ENCODE measurements at places on chromosomes 3 and 15.
A peak's percentile ranks its signal among the peaks of the same experiment; 100 is the strongest.

GRCh38 chr3:126050626-126051025 lies 33.3 kb downstream of the SLC41A3 start:
- DNase-seq: peak; percentile 39

DNA sequence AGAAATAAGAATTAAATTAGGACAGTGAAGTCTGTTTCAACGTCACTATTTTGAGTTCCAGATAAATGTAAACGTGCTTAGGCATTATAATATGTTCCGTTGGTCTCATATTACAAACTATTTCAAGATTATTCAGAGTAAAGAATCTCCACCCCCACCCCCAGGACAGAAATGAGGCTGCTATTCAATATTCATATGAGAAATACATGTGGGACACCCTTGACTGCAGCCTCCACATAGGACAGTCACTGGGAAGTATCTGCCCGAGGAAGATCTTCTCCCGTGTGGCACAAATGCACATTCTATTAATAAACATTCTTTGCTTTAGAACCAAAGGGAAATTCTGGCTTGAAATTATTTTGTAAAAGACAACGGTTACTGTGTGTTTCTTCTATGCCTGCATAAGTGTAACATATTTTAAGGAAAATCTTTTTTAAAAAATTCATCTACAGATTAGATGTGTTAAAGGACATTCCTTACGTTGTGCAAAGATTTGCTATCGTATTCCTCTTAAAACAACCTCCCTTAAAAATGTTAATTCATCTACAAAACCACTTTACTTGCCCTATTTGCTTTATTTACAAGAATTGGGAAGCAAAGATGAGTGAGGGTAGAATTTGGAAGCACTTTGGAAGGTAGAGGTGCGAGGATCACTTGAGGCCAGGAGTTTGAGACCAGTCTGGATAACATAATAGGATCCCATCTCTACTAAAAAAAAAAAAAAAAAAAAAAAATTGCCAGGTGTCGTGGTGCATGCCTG lies 148.3 kb upstream of the SOX14 start:
- DNase-seq: no peak

DNA sequence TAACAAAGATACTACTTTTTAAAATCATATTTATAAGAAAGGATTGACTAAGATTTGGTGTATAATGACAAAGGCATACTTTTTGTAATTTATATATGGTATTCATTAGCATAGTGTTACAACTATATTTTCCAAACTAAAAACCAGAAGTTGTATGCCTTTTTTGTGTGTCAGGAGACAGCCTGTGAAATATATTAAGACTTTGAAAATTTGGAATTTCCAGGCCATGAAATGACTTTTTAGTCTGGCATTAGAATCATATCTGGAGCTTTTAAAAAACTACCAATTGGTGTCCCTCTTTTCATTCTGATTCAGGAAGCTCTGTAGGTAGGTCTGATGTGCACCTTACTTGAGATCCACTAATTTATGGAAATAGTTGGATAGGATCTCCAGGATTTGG lies 41.9 kb downstream of the CALML4 start:
- DNase-seq: no peak

DNA sequence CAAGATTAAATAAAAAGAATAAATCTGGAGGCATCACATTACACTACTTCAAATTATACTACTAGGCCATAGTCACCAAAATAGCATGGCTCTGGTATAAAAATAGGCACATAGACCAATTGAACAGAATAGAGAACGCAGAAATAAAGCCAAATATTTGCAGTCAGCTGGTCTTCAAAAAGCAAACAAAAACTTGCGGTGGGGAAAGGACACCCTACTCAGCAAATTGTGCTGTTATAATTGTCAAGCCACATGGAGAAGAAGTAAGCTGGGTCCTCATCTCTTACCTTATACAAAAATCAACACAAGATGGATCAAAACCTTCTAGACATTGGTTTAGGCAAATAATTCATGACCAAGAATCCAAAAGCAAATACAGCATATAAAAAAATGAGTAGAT lies 259.2 kb upstream of the SLITRK3 start:
- no peak for DNase-seq

- DNase-seq: no peak
Measured at GRCh38 chr3:33377931-33378330, 62.3 kb downstream of the UBP1 start.

DNA sequence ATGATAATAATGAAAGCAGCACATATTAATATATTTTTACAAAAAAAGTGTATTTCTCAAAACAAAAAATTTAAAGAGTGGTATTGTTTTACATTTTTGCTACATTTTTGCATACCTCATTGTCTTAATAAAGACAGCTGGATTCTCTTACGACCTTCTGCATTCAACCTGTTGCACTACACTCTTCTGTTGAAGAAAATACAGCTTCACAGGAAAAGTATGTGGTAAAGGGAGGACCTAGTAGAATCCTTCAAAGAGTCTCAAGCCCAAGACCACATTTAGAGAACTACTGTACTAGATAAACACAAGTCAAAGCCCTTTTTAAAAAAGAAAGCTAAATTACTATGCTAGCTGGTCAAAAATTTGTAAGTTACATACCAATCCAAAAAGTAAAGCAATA lies 7.9 kb downstream of the ZNF280D start:
- DNase-seq: no peak

DNA sequence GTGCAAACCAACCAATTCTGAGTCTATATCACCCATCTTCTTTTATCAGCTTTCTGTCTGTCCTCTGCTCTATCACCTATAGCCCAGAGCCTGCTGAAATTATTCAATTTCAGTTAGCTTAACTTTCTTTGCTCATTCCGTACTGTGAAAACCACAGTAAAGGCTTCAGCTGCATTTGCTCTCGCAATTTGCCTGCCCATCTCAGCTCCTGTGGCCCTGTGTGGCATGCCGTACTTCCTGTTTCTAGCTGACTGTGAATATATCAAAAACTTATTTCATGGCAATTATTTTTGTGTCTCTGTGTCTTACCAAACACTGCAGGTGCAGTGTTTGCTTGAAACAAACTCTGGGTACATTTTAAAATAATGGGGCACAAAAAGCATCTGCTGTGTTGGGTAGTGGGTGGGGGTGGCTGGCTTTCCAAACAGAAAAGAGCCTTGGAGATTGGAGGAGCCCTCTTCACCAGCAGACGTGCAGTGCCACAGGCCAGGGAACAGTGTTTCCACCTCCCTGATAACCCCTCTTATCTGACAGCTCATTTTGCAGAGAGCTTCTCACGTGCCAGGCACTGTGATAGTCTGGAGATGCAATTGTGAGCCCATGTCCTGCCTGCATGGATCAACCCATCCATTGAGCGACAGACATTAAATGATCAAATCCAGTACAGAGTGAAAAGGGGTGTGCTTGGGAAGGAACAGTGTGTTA lies 45.2 kb downstream of the GASK1A start:
- no peak for DNase-seq

DNA sequence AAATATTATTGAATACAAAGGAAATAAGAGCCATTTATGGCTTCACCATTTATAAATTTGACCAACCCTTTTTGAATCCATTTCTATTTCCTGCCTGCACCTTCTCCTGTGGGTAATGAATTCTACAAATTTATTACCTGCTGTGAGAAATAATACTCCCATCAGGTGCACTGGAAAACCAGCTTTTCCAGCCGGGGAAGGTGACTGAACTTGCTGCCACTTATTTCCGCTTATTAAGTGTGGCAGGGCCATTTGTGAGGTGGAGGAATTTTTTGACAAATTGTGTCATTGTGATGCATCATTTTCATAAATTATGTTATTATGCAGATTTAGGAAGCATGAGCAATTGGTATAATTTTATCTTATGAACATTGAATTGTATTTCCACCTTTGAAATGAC lies 151.1 kb downstream of the SQOR start:
- no peak for DNase-seq

GRCh38 chr15:53694476-53694874 lies 65.0 kb downstream of the WDR72 start:
- no peak for DNase-seq

DNA sequence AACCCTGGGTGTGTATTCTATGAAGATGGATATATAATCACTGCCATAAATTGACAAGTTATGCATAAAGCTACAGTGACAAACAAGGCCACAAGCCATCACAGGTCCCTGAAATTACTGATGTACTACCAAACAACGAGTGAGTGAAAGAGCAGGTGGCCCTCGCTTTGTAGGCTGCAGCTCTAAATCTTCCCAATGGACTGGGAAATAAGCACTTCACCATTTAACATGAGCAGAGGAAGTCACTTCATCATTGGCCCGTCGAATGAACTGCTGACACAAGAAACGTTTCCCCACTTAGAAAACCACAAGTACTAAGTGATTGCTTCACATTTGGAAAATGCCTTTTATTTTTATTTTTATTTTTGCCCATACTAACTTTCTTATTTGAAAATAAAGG lies 218.0 kb downstream of the ZNF385D start:
- no peak for DNase-seq

DNA sequence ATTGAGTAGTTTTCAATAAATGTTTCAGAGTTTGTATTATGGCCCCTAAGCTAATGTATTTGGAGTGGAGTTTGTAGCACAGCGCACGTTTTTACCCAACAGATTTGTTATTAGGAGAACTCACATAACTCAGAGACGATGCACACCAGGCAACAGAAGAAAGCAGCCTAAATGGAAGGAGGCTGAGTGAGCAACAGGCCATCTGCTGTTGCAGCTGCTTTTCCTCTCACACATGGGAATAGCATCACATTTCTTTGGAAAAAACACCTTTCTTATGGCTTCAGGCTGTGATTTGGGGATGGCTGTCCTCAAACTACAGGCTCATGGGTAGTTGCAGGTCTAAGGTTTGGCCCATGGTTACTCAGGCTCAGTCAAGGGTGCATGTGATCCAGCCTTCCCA lies 469.3 kb upstream of the MCTP2 start:
- no peak for DNase-seq

DNA sequence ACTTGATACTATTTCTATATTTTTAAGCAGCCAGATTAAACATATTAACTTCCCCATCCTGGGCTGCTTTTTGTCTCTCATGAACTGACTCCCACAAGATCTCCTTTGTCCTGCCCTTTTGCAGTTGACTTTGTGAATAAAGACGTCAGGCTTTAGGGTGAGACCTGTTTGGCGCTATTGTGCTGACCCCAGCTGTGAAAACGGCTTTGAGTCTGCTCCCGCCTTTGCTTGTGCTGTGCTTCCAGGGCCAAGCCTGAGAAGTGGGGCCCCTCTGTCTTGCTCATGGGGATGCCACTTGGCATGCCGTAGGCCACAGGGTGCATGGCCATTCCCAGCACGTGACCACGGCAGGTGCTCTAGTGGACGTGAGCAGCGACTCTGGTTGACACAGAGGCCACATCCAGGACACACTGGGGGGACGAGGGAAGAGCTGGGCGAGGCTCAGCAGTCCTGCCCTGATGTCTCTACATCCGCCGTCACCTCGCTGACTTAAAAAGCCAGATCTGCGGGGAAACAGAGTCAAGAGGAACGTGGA lies 268.9 kb upstream of the LYSMD4 start:
- no peak for DNase-seq

- no peak for DNase-seq
Measured at GRCh38 chr15:72354496-72354895, 21.3 kb downstream of the HEXA start.

DNA sequence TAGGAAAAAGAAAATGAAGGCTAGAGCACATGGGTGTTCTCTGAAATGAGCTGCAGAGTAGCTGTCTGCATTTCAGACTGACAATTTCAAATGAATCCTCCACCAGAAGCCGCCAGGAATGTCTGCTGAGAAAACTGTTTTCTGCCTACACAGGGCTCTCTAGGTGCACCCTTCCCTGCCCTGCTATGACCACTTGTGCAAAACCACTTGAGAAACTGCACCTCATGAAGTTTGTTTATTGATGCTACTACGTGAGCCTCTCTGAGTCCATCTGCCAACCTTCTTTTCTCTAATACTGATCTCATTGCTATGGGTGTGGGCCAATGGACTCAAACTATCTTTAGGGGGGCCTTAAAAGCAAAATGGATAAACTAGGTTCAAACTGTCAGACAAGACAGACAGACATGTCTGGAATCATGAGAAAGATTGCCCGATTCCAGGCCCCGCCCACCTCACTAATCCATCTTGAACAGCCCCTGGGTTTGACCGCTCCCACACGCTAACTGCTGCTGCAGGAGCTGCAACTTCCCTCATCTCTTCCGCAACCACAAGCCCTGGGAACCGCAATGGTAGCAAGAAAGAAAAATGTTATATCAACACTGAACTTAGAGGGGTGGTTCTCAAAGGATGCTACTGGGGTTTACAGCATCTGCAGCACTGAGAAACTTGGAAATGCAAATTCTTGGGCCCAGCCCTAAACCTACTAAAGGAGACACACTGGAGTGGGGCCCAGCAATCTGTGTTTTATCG lies 9.0 kb upstream of the CD47 start:
- DNase-seq: no peak

- DNase-seq: no peak
Measured at GRCh38 chr3:189272500-189273119, 100.8 kb downstream of the TPRG1 start.

GRCh38 chr3:128313935-128314334 lies 152.8 kb downstream of the DNAJB8 start:
- DNase-seq: no peak

GRCh38 chr3:45976191-45977091 lies 19.2 kb downstream of the FYCO1 start:
- DNase-seq: no peak

GRCh38 chr15:68589783-68590710 lies 11.3 kb downstream of the CORO2B start:
- DNase-seq: no peak

DNA sequence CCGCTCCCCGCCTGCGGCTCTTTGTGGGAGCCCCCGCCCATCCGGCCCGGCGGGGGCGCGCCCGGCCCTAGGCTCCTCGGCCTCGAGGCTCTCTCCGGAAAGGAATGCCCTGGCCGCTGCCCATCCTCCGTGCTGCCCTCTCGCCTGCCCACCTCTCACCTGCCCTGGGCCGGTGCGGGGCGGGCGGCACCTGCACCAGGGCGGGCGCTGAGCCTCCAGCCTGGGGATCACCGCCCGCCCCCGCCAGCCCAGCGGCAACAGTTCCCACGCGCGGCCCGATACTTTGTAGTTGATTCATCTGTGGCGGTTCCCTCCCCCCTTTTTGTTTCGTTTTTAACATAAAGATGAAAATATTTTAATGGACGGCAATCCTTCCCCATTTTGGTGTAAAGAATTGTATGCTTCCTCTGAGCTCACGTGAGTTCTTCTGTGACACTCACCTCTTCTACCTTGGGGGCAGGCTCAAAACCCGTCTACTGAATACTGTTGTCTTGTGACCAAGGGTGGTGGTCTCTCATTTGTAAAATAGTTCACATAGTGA lies 1.9 kb downstream of the KLF13 start:
- no peak for DNase-seq

- DNase-seq: no peak
Measured at GRCh38 chr3:99686955-99687612, 48.7 kb downstream of the COL8A1 start.

DNA sequence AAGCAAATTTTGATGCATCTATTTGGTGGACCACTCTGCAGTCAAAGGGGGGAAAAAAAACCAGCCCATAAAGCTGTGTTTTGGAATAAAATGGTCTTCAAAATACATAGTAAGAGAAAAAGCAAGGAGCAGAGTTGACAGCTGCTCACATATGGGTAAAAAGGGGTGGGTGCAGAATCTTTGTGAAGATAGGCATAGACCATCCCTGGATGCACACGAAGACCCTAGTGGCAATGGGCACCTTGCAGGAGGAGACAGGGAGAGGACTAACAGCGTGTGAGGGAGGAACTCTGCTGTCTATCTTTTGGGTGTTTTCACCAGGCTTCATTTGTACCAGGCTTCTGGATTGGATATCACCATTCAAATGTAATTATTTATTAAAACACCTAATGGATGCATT lies 43.9 kb downstream of the CTNNB1 start:
- no peak for DNase-seq

GRCh38 chr3:156865732-156866131 lies 39.6 kb downstream of the LEKR1 start:
- DNase-seq: no peak

GRCh38 chr15:92151741-92152140 lies 241.9 kb upstream of the ST8SIA2 start:
- no peak for DNase-seq
